ENCODE measurements at places on chromosomes 6 and 20.

GRCh38 chr20:22428051-22428450, 156.3 kb downstream of the FOXA2 start:
- DNase-seq, result no peak

GRCh38 chr6:9896806-9897205, 518.1 kb downstream of the TFAP2A start:
- no peak for DNase-seq

GRCh38 chr6:138454981-138455706, 44.1 kb downstream of the NHSL1 start:
- no peak for DNase-seq

DNA sequence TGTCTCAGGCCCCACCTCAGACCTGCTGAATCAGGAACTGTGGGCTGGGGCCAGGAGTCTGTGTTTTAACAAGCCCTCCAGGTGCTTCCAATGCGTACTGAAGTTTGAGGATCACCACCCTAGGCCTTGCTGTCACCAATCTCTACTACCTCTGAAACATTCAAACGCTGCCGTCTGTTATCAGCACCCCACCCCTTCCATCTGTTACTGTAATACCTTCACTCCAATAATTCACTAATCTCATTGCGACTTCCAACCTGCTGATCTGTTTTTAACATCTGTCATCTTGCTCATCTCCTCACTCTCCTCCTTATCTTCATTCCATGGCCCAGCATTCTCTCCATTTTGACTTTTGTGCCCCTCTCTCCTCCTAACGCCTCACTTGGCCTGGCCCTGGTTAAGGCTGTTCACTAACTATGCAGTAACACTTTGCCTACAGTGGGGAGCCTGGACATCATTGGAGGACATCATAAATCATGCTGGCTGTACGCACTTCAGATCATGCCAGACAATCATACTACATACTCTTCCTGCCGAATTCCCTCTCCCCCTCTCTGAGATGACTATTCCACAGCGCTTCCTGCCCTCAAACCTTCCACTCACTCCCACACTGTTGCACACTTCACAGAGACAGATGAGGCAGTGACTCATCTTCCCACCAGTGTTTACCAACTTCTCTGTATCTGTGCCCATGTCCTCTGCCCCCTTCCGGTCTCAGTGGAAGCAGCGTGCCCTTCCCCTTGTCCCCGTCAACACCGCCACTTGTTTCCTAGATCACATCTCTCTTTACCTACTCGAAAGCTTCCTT, 3.0 kb upstream of the GUCA1B start:
- DNase-seq, result no peak

- no peak for DNase-seq
These were observed 183.7 kb upstream of the JAG1 start for GRCh38 chr20:10857352-10858070.

Data from posterior cingulate gyrus (tissue), 11 donors.